Eye (tissue), 1 donor: ENCODE measurements at places on chromosomes 7 and 10.
A peak's percentile ranks its signal among the peaks of the same experiment; 100 is the strongest.

- no peak for DNase-seq
Observed at GRCh38 chr10:130251766-130252165, 115.6 kb downstream of the GLRX3 start.

- DNase-seq, result no peak
Observed at GRCh38 chr7:585229-585711, 65.6 kb upstream of the PDGFA start.

DNA sequence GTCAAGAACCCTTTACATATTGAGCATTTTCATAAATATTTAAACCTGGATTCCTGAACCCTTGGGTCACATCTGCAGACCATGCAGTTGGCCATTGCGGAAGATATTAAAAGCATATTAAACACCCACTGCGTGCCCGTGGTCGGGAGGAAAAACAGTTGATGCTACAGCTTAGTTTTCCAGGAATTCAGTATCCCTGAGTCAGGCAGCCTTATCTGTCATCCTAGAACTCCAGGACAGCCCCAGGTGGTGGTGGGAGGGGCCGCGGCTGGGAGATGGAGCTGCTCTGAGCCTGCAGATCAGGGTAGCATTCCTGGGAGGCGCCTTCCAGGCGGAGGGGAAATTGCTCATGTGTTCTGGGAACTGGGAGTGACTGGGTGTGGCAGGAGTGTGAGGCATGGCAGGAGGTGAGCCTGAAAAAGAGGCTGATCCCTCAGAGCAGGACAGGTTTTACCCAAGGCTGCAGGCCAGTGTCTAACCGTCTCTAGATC is 222.9 kb upstream of the SH2B2 start:
- no peak for DNase-seq

- peak; percentile 57 for DNase-seq
Observed at GRCh38 chr10:12783293-12783692, 218.2 kb downstream of the CCDC3 start.

DNA sequence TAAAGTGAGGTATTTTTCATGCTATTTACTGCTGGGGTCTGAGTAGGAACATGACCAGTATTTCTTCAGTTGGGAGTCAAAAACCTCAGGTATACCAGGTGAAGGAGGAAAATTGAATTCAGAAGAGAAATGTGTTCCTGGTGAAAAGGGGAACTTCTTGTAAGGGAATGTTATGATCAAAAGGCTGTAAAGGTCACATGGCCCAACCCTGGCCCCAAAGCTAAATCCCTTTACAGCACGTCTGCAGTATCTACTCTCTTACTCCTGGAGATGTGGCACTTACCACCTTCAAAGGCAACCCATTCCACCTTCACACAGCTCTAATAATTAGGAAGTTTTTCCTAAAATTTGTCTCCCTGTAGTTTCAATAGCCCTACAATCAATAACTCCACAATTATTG is 15.2 kb downstream of the PIK3AP1 start:
- no peak for DNase-seq

DNA sequence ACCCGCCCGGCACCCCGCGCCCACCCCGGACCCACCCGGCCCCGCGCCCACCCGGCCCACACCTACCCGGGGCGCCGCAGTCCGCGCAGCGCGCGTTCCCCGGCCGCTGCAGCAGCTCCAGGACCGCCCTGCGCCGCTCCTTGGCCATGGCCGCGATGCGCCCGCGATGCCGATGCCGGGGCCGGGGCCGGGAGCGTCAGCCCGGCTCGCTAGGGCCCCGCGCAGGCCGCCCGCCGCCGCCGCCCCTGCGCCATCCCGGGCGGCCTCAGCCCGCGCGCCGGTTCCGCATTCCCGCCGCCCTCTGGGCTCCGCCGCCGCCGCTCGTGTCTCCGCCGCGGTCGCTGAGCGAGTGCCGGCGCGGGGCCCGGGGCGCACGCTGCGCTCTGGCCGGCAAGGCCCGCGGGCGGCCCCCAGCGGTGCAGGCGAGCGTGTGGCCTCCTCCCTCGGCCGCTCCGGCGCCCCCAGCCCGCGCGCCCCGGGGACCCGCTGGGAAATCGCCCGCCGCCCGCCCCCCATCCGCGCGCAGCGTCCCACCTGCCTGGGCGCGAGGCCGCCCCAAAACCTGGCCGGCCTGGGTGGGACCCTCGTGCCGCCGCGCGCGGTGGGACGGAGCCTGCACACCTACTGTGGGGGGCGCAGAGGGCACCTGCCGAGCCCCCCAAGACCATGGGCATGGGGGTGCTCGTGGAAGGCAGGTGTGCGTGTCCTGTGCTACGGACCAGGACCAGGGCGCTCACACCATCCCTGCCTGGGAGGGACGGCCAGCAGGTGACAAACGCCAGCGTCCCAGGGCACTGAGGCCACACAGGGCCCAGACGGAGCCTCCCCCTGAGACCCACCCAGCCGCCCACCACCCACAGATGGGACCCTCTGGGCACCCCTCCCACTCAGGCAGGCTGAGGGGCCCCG is at the start of gene ADAP1:
TSS of gene ADAP1 (minus strand) at position 351 of the 909 bp plus-strand sequence. CDS start at position 148, 203 bp downstream.
- DNase-seq, result peak; percentile 60

GRCh38 chr10:81215498-81215897 is 659.5 kb upstream of the NRG3 start:
- DNase-seq, result no peak

DNA sequence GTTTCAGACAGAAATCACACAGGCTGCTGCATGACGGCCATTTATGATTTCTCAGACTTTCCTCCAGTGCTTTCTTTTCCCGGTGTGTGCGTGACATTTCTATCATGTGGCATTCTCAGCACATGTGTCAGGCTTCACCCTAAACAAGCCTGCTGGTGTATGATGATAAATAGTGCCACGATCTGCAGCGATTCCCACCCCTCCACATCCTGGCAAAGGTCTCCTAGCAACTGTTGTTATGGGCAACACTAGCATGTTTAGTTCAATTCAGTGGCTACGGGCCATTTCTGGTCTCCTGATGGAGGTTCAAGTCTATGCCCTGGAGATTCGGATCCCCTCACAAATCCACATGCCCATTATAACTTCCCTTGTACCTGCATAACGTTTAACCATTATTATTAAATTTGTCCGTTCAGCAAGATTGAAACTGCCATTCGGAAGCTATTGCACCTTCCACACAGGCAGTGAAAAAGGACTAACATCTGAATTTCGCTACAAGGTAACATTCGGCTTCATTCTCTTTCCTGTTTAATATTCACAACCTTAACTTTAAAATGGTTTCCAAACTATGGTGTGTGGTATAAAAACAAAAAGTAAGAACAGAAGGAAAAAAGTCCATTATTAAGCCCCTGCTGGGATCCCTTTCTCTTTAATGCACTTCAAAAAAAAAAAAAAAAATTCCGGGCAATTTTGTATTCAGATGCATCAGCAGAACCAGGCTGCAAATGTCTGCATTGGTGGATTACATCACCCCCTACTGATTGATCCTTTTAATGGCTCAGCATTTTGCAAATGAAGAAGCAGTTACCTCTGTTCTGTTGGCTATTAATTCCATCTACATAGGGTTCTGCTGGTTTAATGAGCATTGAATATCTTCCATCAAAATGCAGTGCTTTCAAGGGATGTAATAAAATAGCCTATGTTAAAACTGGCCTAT is 90.2 kb downstream of the FRMD4A start:
- peak; percentile 85 for DNase-seq

DNA sequence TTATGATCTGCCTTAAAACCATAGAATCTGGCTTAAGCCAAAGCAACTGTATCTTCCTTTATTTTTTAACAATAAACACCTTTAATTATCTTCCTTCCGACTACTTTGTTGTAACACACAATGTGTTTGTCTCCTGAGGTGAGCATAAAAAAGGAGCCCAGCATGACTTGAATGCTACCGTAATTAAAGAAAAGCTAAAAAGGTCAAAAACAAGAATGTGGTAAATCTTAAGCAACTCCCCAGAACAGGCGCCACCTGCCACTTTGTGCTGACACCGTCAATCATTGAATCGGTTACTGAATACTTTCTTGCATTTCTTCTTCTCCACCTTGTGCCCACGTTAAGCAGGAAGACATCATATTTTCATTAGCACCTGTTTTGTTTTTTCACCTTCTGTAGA is 569.9 kb upstream of the C7orf33 start:
- no peak for DNase-seq

GRCh38 chr10:115572740-115573455 is 479.7 kb downstream of the ATRNL1 start:
- no peak for DNase-seq

DNA sequence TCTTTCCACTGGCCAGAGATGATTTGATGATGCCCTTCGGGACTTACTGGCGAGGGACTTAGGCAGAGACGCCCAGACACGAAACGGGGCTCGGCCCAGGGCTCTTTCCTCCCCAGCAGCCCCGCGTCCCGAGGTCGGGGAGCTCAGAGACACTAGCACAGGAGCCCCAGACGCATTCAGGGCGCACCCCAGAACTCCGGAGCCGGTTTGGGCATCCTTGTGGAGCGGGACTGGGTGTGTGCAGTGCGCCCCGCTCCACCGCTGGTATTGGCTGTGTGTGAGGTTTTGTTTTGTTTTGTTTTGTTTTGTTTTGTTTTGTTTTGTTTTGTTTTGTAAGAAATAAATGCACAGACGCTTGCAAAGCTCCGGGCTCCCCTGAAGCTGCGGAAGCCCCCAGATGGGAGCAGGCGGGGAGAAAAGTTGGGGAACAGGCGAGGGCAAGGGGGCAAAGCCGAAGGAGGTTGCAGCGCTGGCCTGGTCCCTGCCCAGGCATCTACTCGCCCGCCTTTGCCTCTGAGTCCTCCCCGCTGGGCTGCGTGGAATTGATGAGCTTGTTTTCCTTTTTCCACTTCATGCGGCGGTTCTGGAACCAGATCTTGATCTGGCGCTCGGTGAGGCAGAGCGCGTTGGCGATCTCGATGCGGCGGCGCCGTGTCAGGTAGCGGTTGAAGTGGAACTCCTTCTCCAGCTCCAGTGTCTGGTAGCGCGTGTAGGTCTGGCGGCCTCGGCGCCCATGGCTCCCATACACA is 1.9 kb upstream of the HOXA5 start:
- DNase-seq, result no peak

DNA sequence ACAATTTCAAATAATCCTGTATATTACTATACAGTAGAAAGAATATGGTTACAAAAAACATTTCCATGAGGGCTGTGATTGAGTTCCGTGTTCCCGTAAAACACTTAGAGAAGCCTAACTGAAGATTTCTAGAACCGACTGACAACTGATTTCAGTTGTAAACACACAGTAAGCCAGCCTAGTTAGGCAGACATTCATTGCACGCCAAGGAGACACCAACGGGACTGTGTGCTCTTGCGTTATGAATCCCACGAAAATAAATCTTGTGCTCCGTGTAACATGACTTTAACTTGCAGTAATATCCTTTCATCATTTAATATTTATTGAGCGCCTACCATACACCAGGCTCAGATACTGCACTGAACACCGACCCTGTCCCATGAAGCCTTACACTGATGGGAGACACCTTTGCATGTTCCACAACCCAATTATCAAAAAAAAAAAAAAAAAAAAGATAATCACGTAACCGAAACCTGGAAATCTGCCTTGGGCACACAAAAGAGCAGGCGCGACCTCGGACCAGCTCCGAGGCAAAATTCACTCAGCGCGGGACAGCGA is 420 bp upstream of the KLHL7 start:
- no peak for DNase-seq

DNA sequence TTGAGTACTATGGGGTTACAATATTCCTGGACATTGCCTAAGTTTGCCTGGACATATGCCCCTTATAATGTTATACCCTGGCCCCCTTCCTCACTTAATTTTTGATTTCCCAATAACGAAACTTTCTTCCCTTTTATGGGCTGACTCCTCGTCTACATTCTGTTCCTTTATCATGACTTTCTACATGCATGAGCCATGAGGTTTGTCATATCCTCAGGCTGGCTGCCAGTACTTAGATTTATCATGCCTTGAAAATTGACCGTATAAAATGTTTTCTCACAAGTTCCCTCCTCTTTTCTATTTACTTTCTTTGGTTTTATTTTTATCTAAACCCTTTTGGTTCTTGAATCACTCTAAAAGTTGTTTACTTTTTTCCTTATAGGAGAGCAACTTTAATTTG is 4.7 kb downstream of the DNAH11 start:
- no peak for DNase-seq

DNA sequence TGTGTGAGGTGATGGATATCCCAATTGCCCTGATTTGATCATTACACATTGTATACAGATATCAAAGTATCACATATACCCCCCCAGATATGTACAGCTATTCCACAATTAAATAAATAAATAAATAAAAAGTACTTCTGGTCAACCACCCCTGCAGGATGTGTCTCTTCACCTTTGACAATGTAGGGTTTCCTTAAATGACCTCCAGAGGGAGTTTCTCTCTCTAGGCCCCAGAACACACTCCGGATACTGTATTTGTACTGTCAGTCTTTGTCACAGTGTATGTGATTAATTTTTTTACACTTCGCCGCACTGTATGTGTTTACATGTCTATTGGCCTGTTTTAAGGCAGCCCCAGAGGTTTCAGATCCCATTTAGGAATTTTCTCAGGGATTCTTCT is 123.6 kb downstream of the ADCYAP1R1 start:
- no peak for DNase-seq

- no peak for DNase-seq
Observed at GRCh38 chr10:78920011-78920410, 148.8 kb upstream of the ZMIZ1 start.

GRCh38 chr10:102231357-102232318 is 5.5 kb downstream of the ELOVL3 start:
- DNase-seq, result peak; percentile 54

DNA sequence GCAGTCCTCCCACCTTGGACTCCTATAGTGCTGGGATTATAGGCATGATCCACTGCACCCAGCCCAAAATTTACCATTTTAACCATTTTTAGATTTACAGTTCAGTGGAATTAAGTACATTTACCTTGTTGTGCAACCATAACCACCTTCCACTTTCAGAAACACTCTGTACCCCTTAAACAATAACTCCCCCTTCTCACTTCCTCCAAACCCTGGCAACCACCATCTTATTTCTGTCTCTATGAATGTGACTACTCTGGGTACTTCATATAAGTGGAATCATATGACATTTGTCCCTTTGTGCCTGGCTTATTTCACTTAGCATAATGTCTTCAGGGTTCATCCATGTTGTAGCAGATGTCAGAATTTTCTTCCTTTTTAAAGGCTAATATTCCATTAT is 33.6 kb downstream of the SUFU start:
- DNase-seq, result no peak

- DNase-seq, result no peak
Observed at GRCh38 chr7:94252971-94253370, 141.7 kb upstream of the COL1A2 start.

GRCh38 chr7:46054272-46054671 is 133.2 kb upstream of the IGFBP3 start:
- DNase-seq, result no peak

GRCh38 chr10:71657604-71658466 is 61.7 kb downstream of the C10orf105 start:
- DNase-seq, result peak; percentile 70

GRCh38 chr7:8161364-8161828 is 100.6 kb downstream of the ICA1 start:
- no peak for DNase-seq

GRCh38 chr7:47635091-47636080 is 53.5 kb upstream of the TNS3 start:
- peak; percentile 81 for DNase-seq

DNA sequence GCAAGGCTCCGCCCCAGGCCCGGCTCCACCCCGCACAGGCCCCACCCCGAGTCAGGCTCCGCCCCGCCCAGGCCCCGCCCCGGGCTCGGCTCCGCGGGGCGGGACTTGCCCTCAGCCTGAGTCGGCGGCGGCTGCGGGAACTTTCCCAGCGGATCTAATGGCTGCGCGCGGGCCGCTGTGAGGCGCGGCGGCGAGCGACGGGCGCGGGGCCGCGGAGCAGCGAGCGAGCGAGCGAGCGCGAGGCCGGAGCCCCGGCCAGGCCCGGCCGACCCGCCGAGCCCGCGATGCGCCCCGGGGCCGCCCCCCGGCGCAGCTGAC is at the start of gene INPP5A:
TSS of gene INPP5A (plus strand) at position 104 of the 318 bp plus-strand sequence. CDS start 310 bp downstream, outside the sequence.
- no peak for DNase-seq

GRCh38 chr7:158771213-158771834 is 58.0 kb downstream of the ESYT2 start:
- no peak for DNase-seq
